Panc1 (cell line): ENCODE measurements at places on chromosomes 5 and 9.
A peak's percentile ranks its signal among the peaks of the same experiment; 100 is the strongest.

- no peak for DNase-seq
These were observed 233.2 kb upstream of the DAB2 start for GRCh38 chr5:39657943-39658342.

DNA sequence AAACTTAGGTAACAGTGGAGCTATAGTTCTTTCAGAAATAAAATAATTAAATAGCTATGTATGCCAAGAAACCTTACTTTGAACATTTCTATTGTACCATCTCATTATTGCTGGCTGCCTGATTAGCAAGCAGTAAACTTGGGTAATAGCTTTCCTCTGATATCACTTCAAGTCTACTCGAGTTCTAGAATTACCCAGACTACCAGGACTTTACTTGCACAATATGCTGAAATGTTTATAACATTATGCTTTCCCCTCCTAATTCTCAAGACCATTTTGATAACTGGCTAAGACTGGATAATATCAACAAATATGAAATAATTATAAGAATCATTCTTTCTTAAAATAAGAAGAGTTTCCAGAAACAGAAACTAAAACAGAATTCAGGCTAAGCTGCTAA, 512.6 kb downstream of the RAB3C start:
- no peak for DNase-seq

GRCh38 chr5:130335117-130335516, 430.9 kb downstream of the CHSY3 start:
- no peak for DNase-seq

DNA sequence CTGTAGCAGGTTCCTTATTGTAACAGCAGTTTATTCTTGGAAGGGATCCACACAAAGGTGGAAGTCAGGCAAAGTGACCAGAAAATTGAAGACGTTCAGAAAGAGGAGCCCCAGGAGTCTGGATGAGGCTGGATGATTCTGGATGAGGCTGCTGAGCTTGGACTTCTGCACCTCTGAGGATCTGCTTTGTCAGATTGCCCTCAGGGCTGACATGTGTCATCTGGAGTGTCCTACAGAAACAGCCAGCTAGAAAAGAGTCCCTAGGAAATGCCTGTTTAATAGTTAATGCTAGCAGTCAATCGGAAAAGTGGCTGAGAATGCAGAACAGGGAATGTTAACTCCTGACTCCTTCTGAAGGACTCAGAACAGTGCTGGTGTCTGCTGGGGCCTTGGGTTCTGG, 236.4 kb downstream of the LRRC70 start:
- DNase-seq = no peak

GRCh38 chr5:88374391-88374790, 105.7 kb upstream of the TMEM161B start:
- DNase-seq = no peak

GRCh38 chr5:39205550-39205949, 13.8 kb downstream of the FYB1 start:
- no peak for DNase-seq

GRCh38 chr9:125534971-125535701, 171.9 kb downstream of the MAPKAP1 start:
- no peak for DNase-seq

DNA sequence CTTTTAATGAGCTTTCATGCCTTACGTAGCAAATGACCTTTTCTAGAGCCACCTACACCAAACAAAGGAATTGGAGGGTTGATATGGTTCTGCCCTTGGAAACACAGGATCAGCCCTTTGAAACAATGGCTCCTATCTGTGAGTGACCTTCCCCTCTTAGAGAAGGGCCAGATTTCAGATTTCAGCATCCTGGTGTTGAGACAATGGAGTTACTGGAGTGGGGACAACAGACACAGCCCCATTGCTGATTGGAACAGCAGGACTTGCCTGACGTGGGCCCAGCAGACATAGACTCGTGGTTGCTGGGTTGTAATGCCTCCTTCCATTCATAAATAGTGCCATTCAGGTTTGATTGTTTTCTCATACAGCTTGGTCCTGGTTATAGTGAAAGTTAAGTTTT, 96.0 kb downstream of the GALNT10 start:
- DNase-seq = no peak

DNA sequence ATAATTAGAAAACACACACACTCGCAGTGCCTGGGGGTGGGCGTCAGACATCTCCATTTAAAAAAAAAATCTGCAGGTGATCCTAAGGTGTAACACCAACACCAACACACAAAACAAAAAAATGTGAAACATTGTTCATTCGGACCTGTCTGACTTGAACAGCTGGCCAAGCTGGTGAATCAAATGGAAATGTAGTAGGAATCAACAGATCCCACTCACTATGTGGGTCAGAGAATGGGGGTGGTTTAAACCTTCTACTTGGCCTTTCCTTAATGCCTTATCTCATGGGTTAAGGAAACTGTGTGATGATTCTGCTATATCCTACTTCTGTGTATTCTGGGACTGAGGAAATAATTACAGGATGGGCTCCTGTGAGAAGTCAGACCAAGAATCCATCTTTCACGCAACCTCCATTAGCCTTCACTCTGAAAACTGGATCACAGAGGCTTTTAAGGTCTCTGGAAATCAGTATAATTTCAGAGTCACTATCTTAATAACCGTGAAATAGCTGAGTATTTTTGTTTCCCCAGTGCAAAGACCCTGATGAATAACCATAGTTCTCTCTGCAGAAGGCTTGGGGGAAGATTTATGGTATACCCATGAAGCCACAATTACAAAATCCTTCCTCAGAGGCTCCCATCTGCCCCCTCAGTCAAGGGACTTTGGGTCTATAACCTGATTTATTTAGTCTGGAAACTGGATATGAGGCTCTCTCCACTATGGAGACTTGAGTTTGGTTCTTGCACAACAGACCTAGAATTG, 17.2 kb upstream of the MCCC2 start:
- DNase-seq = no peak

- no peak for DNase-seq
These were observed 101.9 kb downstream of the MTRR start for GRCh38 chr5:7970816-7971215.

- DNase-seq = no peak
These were observed 21.0 kb downstream of the LARP1 start for GRCh38 chr5:154776167-154776566.

DNA sequence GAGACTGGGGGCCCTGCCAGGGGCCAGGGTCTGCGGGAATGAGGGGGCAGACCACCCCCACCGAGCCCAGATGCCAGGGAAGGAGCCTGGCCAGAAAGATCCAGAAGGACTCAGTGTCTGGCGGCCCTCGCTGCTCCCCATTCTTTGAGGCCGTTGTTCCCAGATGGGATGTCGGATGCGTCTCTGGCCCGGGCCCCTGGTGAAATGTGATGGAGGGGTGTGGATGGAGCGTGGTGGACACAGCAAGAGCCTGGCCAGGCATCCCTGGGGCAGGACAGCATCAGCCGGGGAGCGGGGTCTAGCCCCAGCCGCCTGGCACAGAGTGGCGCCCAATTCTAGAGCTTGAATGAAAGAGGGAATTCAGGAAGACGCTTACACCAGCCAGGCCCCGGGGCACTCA, 46.2 kb upstream of the NKD2 start:
- no peak for DNase-seq

GRCh38 chr5:67998709-67999261, 216.8 kb upstream of the PIK3R1 start:
- peak; percentile 15 for DNase-seq

DNA sequence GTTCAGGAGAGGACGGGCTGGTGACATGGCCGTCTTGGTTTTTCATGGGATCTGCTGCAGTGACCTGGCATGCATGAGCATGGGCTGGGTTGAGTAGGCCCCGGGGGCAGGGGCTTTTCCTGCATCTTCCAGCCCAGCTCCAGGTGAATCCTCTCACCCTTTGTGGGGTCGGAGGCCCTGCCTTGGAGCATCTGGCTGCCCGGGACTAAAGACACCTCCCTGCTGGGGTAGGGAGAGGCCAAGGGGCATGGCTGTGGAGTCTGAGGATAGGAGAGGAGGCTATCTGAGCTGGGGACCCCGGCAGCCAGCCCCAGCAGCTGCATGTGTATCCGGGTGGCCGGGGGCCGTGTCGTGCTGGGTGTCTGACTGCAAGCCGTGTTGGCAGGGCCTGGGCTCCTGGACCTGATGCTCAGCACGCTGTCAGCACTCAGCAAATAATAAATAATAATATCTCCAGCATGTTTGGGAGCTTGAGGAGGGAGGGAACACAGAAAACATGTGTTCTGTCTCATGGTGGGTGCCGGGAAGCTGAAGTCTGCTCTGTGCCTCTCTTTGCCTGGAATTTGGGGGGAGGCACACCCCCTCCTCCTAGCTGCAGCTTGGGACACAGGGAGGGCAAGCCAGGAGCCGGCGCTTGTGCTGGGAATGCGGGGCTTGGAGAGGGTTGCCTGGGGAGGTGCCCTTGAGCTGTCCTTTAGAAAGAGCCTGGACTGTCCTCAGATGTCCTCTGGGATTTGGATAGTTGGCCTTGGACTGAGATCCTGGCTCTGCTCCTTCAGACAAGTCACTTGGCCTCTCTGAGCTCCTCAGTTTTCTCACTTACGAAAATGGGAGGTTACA, 28.4 kb upstream of the PITX1 start:
- DNase-seq = no peak

DNA sequence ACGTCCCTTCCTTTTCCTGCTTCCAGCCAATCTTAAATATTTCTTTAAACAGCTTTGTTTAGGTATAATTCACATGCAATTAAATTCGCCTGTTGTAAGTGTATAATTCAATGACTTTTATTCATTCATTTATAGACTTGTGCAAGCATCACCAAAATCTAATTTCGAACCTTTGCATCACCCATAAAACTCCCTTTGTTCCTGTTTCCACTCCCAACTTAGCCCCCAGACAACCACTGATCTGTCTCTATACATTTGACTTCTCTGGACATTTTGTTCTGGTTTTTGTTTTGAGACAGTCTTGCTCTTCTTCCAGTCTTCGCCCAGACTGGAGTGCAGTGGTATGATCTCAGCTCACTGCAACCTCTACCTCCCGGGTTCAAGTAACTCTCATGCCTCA, 71.5 kb downstream of the NR6A1 start:
- DNase-seq = no peak

DNA sequence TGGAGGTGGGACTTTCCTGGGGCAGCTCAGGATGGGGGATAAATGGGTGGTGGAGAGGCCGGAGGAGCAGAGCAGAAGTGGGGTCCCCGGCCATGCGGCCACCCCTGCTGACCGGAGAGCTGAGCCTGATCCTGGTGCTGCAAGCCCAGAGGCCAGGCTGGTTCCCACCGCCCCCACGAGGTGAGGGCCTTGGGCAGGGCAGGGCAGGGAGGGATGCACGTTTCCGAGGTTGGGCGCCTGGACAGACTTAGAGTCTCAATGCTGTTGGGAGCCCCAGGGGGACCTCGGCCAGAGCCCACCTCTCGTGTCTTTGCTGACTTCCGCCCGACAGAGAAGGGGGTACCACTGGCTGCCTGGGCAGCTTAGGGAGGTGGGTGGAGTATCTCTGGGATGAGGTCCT, 5.5 kb downstream of the OBP2A start:
- DNase-seq = no peak

- DNase-seq = no peak
These were observed 308.9 kb downstream of the DTWD2 start for GRCh38 chr5:118679264-118679940.

DNA sequence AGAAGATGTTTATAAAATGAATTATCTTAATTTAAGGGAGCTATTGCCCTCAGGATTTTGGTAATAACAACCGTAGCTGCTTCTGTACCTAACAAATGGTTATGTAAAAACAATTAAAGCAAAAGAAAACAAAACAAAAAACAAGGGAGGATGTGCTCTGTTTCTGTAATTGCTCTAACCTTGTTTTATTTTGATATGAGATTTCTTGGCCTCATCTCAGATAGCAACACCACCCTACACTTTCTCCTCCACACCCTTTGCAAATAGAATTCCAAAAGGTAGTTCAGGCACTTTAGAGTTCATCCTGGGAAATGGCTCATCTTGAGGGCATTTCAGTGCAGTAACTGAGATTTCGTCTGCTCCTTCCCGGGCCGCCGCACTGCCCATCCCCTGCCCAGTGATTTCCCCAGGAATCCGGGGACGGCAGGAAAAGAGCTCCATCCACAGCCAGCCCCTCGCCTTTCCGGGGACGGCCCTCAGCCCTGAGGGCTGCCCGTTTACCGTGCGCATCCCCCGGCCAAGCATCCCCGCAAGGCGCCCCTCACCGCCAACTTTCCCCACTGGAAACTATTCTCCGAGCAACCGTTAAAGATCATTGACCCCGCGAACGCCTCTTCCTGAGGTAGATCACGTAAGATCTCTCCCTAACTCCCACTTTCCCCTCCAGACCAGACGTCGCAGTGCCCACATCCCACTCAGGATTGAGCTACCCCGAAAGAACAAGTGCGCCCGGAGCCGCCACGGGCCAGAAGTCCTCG, 1.2 kb downstream of the FNBP1 start:
- no peak for DNase-seq

GRCh38 chr5:121350181-121350930, 501.3 kb upstream of the FTMT start:
- DNase-seq = no peak

GRCh38 chr5:54018438-54018837, 291.9 kb downstream of the ARL15 start:
- no peak for DNase-seq

GRCh38 chr5:83417884-83418283, 53.7 kb upstream of the VCAN start:
- DNase-seq = no peak

- no peak for DNase-seq
These were observed 289.4 kb downstream of the DMAC1 start for GRCh38 chr9:7510199-7510598.

- DNase-seq = peak; percentile 32
These were observed 14.3 kb downstream of the DIPK1B start for GRCh38 chr9:136726631-136727191.

DNA sequence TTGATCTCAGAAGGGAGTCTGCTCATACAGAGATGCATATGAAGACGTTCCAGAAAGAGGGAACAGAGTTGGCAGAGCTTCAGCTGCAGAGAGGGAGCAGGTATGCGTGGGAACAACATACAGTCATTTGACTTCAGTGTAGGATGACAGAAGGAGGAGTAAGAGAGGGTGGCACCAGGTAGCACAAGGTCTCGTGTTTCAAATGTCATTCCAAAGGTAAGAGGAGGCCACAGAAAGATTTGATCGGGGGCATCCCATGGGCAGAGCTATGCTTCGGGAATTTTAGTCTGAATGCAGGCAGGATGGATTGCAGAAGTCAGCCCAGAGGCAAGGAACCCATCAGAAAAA, 367.1 kb downstream of the CDK5RAP2 start:
- DNase-seq = no peak

- DNase-seq = no peak
These were observed 613.0 kb upstream of the CCNG1 start for GRCh38 chr5:162824360-162824759.

DNA sequence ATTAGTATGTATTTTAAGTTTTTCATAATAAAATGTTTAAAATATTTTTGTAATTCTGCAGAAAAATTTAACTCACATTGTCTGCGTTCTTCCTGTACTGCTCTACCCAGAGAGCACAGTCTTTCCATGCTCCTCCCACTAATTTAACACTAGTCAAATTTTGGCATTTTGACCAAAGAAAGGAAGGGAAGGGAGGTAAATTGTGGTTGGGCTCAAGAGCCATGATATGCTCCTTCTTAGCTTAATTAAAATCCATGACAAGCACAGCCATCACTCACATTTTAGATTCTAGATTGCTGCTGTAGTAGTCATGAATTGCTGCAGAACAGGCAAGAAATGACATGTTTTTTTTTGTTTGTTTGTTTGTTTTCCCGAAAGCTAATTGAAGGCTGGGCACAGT, 98.4 kb downstream of the NLN start:
- no peak for DNase-seq

GRCh38 chr5:159897786-159898393, 18.4 kb upstream of the ADRA1B start:
- DNase-seq = no peak

- DNase-seq = no peak
These were observed 1905.8 kb upstream of the ACO1 start for GRCh38 chr9:30478684-30479083.

GRCh38 chr9:95224376-95225019, 93.0 kb downstream of the FANCC start:
- DNase-seq = no peak
